ENCODE measurements at places on chromosomes 6 and 20.

DNA sequence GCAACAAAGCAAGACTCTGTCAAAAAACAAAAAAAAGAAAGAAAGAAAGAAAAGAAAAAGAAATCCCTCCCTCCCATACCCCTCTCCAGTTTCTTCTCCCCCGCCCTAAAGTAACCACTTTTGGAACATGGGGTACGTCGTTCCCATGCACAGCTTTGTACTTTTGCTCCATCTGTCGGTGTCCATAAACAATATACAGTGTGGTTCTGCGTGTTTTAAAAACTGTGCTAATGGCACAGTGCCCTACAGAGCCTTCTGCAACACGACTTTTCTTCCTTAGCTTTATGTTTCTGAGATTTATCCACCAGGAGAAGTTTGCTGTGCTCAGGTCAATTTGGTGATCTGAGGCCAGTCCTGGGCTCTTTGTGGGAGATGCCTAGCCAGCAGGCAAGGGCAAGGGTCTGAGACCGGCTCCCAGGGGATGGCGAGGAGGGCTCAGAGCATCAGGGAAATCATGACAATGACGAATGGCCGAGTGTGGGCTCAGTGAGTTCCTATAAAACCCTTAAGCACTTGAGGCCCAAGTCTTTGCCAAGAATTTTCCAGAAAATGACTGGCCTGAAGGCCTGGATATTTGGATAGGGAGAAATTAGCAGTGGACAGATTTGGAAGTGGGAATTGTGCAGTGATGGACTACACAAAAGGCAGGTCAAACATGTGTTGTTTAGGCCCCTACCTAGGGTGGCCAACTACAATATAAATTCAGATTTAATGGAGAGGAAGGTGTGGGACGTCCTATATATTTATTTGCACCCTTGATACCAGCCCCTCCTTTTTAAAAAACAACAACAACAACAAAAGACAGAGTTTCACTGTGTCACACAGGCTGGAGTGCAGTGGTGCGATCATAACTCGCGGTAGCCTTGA is 1.9 kb upstream of the BCAS4 start:
- DNase-seq, result peak; percentile 8

DNA sequence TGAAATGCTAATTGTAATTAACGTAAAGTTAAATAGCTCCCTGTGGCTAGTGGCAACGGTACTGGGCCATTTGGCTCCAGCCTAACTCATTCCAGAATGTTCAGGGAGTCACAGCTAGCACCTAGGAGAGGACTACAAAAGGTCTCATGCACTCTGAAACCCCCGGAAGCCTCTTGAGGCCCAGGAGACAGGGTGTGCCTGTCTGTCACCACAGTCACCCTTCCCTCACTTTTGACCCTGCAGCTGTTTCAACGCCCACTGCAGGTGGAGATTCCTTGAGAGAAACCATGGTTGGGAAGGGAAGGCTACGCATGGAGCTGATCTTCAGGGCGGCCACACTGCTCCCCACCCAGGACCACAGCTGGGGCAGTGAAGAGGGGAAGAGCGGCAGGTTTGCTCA is 58.6 kb downstream of the SULF2 start:
- no peak for DNase-seq

DNA sequence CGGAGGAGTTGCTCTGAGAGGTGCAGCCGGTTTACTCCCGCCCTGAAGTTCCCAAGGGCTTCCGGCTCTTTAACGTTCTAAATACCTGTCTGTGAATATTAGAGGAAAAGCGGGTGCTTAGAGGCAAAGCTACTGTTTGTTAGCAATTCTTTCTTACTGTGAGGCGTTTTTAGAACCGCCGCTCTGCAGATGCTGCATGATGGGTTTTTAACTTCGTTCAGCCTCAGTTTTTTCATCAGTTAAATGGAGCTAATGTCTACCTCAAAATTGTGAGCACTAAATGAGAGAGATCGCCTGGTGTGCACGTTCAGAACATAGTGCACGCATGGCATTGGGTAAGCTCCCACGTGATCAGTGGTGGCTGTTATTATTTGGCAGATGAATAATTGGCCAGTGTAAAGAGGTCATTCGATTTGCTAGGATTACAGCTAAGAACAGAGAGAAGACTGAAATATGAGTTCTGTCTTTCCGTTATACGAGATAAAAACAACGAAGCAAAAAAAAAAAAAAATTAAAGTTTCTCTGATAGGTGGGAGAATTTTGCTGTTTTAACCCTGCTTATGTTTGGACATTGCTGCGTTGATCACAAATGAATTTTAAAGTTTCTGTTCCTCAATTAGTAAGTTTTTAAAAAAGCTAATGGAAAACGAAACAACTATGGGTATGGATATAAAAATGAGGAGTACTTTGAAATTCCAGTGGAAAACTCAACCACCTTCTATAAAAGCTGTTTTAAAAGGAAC is 660 bp upstream of the TFB1M start:
- DNase-seq, result peak; percentile 90

- peak; percentile 54 for DNase-seq
Observed at GRCh38 chr6:75693534-75693933, 55.5 kb upstream of the MYO6 start.

DNA sequence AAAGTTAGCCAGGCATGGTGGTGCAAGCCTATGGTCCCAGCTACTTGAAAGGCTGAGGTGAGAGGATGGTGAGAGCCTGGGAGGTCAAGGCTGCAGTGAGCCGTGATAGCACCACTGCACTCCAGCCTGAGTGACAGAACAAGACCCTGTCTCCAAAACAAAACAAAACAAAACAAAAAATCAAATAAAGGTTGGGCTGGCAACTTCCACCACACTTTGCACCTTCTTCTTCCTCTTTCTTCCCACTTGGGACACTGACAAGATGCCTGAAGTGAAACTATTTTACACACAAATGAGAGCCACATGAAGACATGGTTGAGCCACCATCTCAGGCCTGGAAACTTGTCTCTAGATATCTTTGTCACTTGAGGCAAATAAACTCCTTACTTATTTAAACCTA is 53.8 kb upstream of the CCDC28A start:
- DNase-seq, result no peak

DNA sequence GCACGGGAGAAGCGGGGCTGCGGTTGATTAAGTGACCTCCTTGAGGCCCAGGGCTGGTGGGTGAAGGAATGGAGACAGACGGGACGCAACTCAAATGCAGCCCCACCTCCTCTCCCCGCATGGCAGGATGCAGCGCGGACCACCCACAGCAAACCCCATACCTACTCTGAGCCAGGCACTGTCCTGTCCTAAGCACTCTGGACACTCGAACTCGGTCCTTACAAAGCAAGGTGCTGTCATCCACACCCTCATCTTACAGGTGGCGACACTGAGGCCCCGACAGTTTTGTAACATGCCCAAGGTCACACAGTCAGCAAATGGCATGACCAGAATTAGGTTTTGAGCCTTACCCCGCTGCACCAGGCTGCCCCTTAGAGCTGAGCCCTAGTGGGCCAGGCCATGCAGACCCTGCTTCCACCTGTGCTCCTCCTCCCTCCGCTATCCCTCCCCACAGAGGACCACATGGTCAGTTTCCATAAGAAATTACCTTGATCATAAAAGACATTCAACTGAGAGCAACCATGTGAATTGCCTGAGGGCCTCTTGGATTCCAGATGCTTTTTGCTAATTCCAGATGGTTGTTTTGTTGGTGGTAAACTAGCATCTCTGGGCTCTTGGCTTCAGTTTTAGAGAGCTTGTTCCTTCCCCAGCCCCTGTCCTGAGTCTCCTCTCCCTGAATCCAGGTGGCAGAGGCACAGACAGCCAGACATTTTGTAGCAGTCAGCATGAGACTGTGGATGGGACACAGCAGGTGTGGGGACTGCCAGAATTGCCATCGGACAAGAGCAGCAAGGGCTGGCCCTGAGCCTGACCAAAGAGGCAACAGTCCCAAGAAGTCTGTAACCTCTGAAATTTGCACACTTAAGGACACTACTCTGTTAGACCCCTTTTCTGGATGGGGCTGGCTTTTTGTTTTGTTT is 171.9 kb upstream of the PMEPA1 start:
- DNase-seq, result no peak
